ENCODE measurements at places on chromosomes 12 and 14.

DNA sequence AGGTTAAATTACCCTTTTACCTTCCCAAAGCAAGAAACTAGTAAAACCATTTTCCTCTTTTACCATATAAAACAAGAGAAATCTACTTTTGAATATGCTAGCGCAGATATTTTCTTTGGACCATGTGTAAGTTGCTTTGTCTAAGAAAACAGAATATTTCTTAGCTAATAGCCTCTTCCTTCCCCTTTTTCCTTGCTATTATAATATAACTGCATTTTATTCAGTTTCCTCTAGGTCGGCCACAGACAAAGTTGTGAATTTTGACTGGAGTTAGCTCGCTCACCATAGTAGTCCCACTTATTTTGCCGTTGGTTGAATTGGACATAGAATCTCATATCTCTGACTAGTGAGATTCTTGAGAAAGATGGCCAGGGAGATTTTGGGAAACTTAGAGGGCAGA is 115.6 kb downstream of the PLEKHA5 start:
- no peak for DNase-seq

DNA sequence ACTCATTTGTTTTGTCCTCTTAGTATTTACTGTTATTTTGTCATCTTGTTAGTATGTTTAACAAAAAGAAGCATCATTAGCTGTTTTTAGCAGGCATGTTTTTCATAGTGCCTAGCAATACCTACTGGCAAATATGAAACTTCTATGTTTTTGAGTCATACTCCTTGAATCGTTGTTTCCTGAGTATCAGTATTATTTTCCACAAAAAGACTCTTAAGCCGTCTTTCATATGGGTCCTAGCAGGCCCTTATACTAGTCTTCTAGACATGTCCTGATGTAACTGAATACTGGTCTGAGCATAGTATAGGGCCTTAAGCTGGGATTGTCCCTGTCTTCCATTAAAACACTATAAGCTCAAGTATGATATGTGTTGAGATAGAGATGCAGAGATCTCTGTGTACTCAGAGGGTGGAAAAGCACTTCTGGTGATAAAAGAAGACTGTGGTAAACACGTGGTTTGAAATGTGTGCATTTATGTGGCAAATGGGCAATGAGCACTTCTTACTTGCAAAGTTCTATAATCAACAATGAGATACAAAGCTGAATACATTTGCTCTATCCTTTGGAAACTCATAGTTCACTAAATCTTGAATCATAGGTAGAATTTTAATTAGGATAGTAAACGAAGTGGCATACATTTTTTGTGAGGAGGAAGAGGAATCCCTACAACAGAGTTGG is 348.8 kb downstream of the PDZRN4 start:
- no peak for DNase-seq

- no peak for DNase-seq
These were observed 36.5 kb upstream of the DYNC1H1 start for GRCh38 chr14:101927859-101928258.

GRCh38 chr12:126191949-126192348 is 1126.7 kb downstream of the AACS start:
- DNase-seq = no peak

GRCh38 chr12:43571885-43572284 is 19.9 kb upstream of the ADAMTS20 start:
- DNase-seq = no peak

GRCh38 chr12:38162708-38163441 is 153.7 kb upstream of the ALG10B start:
- DNase-seq = no peak

GRCh38 chr14:92658160-92658559 is 90.3 kb downstream of the LGMN start:
- DNase-seq = no peak

GRCh38 chr12:6335451-6336078 is 6.3 kb downstream of the TNFRSF1A start:
- DNase-seq = no peak

DNA sequence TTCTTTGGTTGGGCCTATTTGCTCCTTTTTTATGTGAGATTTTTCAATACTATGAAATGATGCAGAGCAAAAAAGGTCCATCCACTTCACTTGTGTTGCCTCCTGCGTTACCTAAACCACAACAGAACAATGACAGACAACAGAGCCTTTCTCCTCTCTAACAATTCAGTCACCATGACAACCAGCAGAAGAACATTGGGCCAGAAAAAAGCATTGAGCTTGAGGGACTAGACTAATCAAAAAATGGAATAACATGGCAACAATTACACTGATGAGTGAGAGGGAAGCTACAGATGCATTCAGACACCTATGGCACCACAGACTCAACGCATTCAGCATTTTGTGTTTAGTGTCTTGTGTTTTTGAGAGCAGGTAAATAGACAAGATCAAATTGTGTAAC is 44.6 kb upstream of the PTCSC3 start:
- no peak for DNase-seq

DNA sequence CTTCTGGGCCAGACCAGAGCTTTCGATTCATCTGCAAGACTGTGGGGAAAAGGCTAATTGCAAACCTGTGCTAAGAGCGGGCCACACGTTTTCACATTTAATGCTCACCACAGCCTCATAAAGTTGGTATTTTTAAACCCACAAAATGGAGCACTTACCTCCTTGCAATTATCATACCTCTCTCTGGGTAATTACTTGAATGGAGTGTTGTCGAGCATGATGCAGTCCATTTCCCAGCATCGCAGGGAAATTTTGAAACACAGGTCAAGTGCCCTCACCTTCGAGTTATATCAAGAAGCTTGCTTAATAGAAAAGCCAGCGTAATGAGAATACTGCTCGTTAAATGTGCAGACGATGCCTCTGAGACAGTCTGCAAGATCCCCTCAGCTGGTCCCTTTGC is 8.8 kb upstream of the IFI27L2 start:
- DNase-seq = no peak

DNA sequence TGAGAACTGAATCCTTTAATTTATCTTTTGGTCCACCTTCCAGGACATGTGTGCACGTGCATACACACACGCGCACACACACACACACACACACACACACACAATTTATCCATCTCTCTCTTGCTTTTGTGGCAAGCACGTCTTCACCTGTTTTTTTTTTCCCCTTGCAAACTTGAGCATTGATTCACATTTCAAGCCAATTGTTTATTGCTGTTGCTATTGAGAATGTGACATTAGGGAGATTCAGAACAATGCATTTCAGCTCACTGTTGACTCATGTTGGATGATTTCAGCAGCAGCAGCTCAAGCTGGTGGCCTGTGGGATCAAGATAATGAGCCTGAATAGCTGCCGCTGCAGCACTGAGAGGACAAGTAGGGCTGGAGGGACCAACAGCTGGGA is 128.9 kb downstream of the SNAPC1 start:
- DNase-seq = no peak

DNA sequence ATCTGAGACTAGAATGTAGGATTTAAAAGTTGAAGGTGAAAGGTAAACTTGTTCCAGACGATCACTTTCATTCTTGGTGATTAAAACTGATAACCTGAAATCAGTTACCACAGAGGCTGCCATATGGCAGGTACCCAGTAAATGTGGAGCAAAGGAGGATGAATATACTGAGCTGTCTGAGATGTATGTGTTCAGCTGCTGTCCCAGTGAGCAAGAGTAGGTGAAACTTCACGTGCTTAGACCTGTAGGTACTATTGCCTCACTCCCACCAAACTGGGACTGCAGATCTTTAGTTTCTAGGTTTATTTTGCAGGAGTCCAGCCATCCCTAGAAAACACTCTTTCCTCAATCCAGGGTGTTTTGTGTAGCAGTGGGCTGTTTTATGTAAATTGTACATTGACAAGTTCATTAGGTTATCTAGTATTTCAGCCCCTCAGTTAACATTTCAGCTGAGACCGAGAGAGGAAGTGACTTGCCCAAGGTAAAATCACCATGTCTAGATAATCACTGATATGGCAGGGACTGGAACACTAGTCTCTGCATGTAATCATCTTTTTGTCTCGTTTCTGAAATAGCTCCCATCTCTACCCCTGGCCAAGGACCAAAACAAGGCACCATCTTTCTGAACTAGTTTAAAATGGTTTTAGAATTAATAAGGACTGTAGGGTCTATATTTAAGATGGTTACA is 62.7 kb downstream of the ATG14 start:
- no peak for DNase-seq

DNA sequence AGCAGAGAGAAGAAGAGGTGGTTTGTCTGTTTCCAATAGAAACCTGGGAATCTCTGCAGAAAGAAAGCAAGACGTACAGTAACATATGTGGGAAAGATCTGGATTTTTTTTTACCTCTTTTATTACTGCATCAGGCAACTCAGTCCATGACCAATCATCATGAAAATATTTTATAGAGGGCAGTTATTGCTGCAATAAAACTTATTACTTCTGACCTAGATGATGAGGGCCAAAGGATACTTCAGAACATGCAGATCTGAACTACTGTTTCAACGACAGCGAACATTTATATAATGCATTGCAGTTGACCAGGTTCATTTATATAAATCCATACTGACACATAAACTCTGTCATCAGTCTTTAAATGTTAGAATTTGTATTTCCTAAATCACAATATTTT is 67.7 kb downstream of the STAB2 start:
- DNase-seq = no peak

DNA sequence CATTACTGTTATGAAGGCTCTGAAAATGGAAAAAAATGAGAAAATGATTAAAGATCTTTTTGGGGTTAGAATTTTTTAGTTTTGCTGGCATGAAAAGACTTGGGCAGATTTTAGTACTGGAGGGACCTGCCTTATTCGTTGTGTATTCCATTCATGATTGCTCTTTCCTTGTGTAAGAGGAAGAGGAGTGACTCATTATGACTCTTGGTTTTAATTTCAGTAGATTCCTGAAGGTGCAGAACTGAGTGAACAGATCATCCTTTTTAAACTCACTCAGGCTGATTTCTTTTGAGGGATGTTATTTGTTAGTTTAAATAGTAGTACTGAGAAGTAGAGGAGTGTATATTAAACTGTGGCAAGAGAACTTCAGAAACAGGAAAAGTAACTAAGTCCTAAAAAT is 41.6 kb downstream of the AKAP6 start:
- no peak for DNase-seq

All from C1 segment of cervical spinal cord (tissue), 14 donors.